ENCODE measurements at places on chromosomes 6 and 20.

GRCh38 chr6:3330199-3330598 lies 71.5 kb downstream of the PSMG4 start:
- no peak for DNase-seq

- DNase-seq, result no peak
These were observed 83.5 kb downstream of the WASF1 start for GRCh38 chr6:110095935-110096334.

DNA sequence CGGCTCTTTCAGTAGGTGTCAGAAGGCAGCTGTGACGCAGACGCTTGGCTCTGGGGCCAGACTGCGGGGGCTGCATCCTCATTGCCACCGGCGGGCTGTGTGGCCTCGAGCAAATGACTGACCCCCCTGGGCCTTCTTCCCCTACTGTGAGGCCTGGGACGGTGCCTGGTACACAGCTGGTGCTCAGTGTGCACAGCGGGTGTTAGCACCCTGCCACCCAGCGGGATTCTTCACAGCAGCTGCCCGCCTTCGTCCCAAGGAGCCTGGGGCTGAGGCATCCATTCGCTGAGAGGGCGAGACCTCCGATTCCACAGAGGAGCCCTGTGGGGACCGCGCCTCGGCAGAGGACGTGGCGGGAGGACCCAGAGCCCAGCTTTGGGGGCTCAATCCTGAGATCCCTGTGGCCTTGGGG lies 10.6 kb downstream of the SLCO4A1 start:
- no peak for DNase-seq

- DNase-seq, result no peak
These were observed 177.7 kb downstream of the MRPL14 start for GRCh38 chr6:43949551-43949991.

DNA sequence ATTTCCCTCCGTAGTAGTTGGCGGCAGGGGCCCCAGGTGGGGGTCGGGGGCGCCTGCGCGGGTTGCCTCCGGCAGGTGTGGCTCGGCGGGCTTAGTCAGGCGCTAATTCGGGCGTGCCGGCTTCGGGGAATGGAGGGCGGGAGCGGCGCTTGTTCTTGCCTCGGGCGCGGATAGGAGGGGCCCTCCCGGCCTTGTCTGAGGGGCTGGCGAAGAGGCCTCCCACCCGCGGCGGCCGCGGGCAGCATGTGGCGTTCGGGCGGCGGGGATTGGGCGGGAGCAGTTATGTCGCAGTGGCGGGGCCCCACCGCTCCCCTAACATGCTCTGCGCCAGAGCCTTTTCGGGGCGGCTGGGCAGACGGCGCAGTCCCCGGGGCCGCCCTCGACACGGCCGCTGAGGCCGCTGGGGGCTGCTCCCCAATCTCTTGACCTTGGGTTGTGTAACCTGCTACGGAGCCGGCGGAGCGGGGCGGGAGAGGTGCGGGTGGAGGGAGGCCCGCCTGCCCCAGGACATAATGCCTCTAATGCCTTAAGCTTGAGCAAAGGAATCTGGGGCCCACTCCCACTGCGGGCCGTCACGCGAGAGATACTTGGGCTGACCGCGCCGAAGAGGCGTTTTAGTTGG lies 1.1 kb downstream of the AMD1 start:
- DNase-seq, result peak; percentile 78

DNA sequence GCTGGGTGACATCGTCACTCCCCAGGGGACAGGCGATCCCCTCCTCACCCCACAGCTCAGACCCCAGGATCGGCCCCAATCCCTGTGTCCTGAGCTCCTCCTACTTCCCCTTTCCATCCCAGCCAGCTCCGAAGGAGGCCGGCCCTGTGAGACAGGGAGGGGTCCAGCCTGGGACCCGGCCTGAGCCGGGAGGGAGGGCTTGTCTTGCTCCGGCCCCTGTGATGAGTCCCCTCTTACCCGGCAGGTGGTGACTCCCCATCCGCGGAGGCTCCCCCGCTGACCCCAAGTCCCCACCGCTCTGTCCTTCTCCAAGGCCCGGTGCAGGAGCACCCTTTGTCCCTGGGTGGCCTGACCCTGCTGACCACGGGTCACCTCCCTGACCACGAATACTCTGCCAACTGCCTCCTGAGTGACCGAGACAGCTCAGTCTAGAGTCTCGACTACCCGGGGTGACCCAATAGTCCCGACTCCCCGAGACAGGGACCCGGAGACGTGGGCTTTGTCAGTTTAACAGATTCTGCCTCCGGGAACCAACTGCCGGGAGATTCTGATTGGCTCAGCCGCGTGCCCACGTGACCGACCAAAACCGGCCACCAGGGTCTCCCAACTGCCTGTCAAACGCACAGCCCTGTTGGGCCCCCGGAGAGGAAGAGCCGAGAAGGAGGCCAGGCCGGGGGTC lies 187.4 kb upstream of the PROKR2 start:
- DNase-seq, result no peak

- no peak for DNase-seq
These were observed 213.7 kb downstream of the CDKAL1 start for GRCh38 chr6:20747991-20748390.

DNA sequence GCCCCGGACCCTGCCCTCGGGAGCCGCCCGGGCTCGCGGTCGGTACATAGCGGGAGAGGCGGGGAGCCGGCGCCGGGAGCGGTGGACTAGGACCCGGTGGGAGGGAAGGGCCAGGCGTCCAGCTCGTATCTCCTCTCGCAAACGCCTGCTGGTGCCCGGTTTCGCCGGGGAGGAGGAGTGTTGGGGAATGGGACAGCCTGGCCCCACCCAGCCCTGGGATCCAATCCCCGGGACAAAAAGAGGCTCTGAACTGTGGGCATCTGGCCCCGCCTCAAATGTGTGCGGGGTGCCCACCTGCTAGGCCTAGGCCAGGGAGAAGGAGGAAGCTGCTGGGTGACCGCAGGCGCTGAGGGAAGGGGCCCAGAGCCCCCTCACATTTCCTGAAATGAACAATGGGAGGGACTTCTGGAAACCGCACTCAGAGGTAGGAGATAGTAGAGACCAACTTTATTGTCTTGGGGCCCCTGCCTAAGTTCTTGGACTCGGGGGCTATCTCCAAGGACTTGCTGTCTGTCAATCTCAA lies at the start of gene KCNK17:
KCNK17 (minus strand) TSS at position 147 of the 523 bp plus-strand sequence; CDS start at position 48, 99 bp downstream.
- DNase-seq, result no peak

- DNase-seq, result no peak
These were observed 101.1 kb upstream of the EMILIN3 start for GRCh38 chr20:41467690-41468089.

- DNase-seq, result no peak
These were observed at the start of gene ANKRD66 for GRCh38 chr6:46746696-46747095. ANKRD66 (plus strand) TSS chr6:46746933; CDS start chr6:46751949, 5,016 bp downstream.

GRCh38 chr6:170124836-170125235 lies 166.0 kb downstream of the DLL1 start:
- no peak for DNase-seq

GRCh38 chr6:31462964-31463870 lies 34.7 kb upstream of the MICB start:
- peak; percentile 94 for DNase-seq

- DNase-seq, result no peak
These were observed 518.9 kb upstream of the JARID2 start for GRCh38 chr6:14726816-14727493.

DNA sequence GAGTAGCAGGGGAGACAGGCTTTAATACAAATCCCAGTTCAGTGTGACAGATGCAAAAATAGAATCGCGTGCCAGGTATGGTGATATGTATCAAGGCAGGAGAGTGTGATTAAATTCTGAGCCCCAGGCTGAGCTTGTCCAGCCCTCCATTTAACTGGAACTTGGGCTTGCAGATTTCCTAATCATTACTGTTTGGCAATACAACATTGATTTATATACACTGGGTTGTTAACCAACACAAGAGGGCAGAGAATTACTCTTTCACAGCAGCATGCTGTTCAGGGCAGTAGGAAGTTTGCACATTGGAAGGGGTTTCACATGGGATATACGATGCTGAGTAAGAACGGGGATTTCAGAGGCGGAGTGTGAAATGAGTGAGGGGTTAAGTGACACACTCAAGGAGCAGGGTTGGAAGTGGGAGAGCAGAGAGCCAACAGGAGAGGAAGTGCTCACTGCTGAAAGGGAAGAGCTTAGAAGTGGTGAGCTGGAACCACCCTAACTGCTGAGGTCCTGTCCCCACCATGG lies 70.8 kb upstream of the ATXN1 start:
- DNase-seq, result no peak

- no peak for DNase-seq
These were observed 1.5 kb downstream of the AGPAT1 start for GRCh38 chr6:32174416-32174815.

- no peak for DNase-seq
These were observed 42.8 kb downstream of the METTL24 start for GRCh38 chr6:110315207-110315868.

GRCh38 chr20:47164140-47164539 lies 192.4 kb downstream of the ZMYND8 start:
- no peak for DNase-seq

DNA sequence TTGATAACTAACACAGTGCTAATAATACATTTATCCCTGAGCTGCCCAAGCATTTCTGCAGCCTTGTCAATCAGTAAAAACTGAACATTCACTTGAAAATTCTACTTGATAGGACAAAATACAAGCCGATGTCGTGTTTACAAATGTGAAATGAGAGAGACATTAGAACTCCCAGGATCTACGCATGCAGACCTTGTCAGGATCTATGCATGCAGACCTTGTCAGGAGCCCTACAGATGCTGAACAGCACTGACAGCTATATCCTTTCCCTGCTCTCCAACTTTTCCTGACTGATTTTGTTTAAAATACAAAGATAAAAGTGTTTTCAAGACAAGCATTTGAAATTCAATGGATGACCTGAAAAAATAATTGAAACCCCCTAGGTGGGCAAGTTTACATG lies 28.9 kb downstream of the INSM1 start:
- no peak for DNase-seq

DNA sequence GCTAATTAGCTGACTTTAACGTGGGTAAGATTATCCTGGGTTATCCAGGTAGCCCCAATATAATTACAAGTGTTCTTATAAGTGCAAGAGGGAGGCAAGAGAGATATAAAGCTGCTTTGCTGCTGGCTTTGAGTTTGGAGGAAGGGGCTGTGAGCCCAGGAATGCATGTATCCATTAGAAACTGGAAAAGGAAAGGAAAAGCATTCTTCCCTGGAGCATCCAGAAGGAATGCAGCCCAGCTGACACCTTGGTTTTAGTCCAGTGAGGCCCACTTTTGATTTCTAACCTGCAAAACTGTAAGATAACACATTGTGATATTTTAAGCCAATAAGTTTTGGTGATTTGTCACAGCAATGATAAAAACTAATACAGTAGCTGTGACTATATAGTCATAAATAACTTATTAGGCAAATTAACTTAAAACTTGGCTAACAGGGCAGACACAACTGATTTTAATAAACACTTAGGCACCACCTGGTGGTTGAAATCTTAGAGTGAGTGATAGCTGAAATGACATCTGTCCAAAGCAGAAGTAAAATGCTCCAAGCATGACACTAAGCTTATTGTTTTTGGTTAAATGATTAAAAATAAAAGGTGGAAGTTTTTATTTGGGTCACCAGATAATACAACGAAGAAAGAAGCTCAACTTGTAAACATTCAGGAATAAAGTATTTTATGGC lies 35.6 kb downstream of the ADGRF4 start:
- peak; percentile 6 for DNase-seq

GRCh38 chr6:34172961-34173775 lies 27.3 kb upstream of the GRM4 start:
- DNase-seq, result no peak

- DNase-seq, result no peak
These were observed 15.1 kb downstream of the KIF13A start for GRCh38 chr6:17972074-17972952.
